ENCODE measurements at places on chromosomes 11 and 22.
A peak's percentile ranks its signal among the peaks of the same experiment; 100 is the strongest.

DNA sequence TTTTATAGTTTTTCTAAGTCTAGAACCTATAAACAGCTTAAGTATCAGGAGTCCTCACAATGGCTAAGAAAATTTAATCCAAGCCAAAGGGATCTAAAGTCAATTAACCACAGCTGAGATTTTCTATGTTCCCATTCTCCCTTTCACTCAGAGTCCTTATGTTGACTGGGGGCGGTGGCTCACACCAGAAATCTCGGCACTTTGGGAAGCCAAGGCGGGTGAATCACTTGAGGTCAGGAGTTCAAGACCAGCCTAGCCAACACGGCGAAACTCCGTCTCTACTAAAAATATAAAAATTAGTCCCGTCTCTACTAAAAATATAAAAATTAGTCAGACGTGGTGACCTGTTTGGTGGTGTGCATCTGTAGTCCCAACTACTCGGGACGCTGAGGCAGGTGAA lies 6.9 kb downstream of the RDX start:
- DNase-seq, result no peak

DNA sequence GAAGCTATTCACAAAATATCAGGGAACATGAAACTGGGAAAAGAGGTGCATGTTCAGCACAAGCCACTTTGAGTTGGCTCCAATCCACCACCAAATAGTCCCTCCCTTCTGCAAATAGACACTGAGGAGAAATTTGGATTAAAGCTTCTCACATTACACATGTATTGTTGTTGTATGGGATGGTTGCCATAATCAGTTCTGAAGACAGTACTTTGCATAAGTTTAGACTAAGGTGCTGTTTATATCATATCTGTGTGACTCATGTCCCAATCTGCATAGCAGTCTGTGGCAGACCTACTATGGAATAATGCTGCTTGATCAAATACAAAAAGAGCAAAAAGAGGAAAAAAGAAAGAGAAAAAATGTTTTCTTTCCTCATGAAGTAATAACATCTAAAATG lies 376.7 kb upstream of the DDI1 start:
- no peak for DNase-seq

- DNase-seq, result no peak
These were observed 10.8 kb downstream of the DRD2 start for GRCh38 chr11:113464416-113464815.

GRCh38 chr11:27427183-27427980 lies 45.2 kb downstream of the LGR4 start:
- no peak for DNase-seq

DNA sequence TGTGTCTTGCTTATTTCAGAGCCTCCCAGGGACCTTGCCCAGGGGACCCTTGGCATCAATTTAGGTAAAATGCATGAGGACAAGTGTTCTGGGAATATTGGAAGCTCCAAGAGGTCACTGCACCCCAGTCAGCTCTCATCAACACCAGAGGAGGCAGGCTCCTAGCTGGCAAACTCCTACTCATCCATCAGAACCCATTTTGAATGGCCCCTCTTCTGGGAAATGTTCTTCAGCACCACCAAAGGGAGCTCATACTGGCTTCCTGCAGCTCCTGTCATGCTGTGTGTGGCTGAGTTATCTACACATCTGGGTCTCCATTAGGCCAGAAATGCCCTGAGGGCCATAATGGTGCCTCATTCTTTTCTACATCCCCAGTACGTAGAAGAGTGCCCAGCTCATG lies 17.7 kb downstream of the LRRC10B start:
- DNase-seq, result no peak

DNA sequence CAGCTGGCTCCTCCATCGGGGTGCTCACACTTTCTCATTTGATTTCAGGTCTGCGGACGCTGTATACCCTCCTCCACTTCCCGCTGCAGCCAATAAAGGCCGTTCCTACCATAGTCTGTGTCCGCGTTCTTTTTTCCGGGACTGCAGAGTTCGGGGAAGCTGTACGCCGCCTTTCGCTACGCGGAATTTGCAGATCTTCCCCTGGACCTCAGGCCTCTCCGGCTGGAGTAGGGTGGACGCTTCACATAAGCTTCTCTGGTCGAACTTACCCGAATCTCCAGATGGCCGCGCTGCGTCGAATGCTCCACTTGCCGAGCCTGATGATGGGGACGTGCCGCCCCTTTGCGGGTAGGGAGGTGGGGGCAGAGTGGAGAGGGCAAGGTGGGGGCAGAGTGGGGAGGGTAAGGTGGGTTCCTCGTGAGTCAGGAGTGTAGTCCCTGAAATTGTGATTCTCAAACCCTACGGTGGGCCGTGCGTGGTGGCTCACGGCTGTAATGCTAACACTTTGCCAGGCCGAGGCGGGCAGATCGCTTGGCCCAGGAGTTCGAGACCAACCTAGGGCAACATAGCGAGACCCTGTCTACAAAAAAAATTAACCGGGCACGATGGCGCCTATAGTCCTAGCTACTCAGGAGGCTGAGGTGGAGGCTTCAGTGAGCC lies 617 bp downstream of the CSKMT start:
- no peak for DNase-seq

DNA sequence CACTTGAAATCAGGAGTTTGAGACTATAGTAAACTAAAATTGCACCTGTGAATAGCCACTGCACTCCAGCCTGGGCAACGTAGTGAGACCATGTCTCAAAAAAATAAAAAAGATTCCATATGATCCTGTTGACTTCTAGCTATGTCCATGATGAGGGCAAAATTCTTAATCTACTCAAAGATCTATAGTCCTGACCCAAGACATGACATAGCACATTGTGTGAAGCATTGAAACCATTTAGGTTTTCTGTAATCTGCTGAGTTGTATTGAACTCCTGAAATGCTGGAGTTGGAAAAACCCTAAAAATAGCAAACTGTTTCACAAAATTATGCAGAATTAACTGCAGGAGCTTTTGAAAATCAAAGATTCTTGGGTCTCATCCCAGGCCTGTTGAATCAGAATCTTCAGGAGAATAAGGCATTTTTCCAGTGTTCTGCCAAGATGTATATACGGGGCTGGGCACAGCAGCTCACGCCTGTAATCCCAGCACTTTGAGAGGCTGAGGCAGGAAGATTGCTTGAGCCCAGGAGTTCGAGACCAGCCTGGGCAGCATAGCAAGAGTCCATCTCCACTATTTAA lies 29.8 kb upstream of the LDHA start:
- no peak for DNase-seq

- peak; percentile 21 for DNase-seq
These were observed 517 bp downstream of the SPINDOC start for GRCh38 chr11:63813563-63814382.

GRCh38 chr11:84799112-84799511 lies 828.0 kb downstream of the DLG2 start:
- no peak for DNase-seq

DNA sequence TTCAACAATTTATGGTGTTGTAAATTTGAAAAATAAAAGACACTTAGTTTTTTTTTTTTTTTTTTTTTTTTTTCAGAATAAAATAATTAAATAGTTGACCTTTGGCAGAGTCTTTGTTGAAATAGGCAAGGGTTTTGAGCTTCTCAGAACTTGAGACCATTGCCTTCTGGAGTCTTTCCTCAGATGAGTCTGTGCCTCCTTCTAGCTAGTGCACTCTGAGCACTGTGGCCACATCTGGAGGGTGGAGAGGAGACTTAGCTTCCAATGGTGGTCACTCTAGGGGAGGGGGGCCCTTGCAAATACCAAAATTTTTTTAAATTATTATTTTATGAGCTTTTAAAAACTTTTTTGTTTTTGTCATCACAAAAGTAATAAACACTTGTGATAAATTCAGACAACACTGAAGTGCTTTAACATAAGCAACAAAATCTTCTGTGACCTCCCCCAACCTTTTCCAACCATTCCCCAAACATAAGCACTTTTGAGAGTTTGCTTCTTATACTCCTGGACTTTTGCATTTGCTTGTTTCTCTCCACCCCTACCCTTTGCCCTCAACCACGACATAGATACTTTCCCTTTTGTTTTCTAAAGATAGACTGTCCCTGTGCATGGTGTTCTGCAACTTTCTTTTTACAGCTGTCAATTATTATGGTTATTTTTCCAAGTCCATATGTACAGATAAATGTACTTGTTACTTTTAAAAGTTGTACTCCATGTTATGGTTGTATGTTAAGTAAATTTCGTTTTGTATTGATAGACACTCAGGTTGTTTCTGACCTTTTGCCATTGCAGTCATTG lies 41.1 kb downstream of the BMAL1 start:
- DNase-seq, result no peak

GRCh38 chr22:39207141-39208012 lies 37.4 kb downstream of the PDGFB start:
- DNase-seq, result no peak

GRCh38 chr11:701741-702461 lies 4.1 kb upstream of the EPS8L2 start:
- DNase-seq, result no peak

GRCh38 chr11:68670208-68670992 lies 13.9 kb upstream of the GAL start:
- no peak for DNase-seq

DNA sequence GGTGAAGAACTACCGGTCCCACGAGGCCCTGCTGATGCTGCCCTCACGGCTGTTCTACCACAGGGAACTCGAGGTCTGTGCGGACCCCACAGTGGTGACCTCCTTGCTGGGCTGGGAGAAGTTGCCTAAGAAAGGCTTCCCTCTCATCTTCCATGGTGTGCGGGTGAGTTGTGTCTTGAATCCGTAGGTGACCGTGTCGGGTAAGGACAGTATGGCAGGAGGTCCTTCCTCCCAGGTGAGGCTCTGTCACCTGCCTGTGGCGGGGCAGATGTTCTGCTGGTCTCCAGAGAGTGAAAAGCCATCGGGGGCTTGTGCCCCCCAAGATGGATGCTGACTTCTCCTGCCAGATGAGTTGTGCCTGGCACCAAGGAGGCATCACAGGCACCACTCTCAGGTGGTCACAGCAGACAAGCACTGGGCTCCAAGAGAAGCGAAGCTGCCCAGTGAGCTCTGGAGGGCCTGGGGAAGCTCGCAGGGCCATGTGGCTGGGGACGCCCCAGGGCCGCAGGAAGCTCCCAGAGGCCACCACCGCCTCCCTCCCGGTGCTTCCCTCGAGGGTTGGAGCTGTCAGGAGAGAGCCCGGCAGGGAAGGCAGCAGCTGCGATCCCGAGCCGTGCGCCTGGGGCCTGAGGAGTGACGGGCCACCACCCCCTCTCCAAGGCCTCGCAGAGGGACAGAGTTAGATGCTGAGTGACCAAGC lies 17.3 kb upstream of the PANX2 start:
- DNase-seq, result no peak

DNA sequence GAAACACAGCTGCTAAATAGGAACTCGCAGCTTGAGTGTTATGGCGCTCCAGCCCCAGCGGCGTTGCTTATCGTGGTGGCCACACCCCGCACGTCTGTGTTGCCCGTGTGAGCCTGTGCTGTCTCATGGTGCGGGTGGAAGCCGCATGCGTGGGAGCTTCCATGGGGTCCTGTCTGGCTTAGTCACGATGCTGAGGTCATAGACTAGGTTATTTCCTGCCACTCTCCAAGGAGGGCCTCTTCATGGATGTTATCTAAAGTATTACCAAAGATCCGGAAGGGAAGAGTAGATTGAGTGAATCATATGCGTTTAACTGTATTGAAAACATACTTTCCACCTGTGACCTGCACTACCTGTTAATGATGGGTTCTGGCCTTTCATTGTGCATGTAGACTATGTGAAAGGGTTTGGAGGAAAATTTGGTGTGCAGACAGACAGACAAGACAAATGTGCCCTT lies 21.7 kb downstream of the CTTN start:
- no peak for DNase-seq

GRCh38 chr11:88208745-88209144 lies 33.5 kb upstream of the RAB38 start:
- no peak for DNase-seq

- no peak for DNase-seq
These were observed 893 bp downstream of the SLC36A4 start for GRCh38 chr11:93196816-93197379.

- no peak for DNase-seq
These were observed 11.3 kb downstream of the SHANK2 start for GRCh38 chr11:71240865-71241691.

GRCh38 chr11:73975479-73975757 lies 7.2 kb downstream of the UCP2 start:
- no peak for DNase-seq

DNA sequence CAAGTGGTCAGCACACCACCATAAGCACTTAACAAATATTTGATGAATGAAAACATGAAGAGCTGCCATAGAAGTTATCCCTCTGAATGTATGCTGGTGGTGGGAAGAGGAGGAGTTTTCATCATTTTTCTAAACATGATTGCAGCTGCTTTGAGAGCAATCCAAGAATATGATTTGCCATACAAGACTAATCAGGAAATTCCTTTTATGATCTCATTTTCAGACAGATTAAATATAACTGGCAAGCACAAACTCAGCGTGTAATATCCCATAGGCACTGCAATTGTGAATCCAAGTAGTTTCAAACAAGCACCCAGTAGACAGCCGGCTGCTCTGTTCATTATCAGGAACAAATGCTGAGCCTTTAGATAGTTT lies 505.7 kb upstream of the LUZP2 start:
- no peak for DNase-seq

DNA sequence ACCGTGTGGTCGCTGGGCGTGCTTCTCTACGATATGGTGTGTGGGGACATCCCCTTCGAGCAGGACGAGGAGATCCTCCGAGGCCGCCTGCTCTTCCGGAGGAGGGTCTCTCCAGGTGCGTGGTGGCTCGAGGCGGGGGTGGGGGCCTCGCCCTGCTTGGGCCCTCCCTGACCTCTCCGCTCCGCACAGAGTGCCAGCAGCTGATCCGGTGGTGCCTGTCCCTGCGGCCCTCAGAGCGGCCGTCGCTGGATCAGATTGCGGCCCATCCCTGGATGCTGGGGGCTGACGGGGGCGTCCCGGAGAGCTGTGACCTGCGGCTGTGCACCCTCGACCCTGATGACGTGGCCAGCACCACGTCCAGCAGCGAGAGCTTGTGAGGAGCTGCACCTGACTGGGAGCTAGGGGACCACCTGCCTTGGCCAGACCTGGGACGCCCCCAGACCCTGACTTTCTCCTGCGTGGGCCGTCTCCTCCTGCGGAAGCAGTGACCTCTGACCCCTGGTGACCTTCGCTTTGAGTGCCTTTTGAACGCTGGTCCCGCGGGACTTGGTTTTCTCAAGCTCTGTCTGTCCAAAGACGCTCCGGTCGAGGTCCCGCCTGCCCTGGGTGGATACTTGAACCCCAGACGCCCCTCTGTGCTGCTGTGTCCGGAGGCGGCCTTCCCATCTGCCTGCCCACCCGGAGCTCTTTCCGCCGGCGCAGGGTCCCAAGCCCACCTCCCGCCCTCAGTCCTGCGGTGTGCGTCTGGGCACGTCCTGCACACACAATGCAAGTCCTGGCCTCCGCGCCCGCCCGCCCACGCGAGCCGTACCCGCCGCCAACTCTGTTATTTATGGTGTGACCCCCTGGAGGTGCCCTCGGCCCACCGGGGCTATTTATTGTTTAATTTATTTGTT lies 2.4 kb downstream of the PIM3 start:
- DNase-seq, result no peak
